Activated naive CD8-positive, alpha-beta T cell treated with anti-CD3 and anti-CD28 coated beads, Interleukin-2, amount 10 ng/mL, durations not matched to agents 7 days and 5 days (primary cell): ENCODE measurements at places on chromosomes 12 and 14. TPM values are rescaled to one million over a fixed set of nuclear protein-coding genes. Genes with fewer than 3 reads are reported as not detected.

REP15 gene
- 0.28 TPM for total RNA-seq

TMEM19 gene
- total RNA-seq: 18.5 TPM

DNA sequence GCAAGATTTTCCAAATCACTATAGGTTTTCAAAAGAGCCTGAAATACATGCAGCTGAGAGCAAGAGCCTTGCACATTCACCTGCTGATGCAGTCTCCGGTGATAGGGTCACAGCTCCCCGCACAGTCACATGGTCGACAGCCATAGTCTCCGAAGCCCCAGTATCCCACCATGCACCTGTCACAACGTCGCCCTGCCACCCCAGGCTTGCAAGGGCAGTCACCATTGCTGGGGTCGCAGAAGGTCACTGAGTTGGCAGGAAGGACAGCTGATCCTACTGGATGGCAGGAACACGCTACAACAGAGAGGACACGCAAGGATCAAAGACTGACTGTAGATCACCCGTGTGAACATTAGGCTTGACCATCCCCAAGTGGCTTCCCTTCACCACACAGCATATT lies 107.1 kb downstream of the NTN4 start:
- no peak for DNase-seq

DNA sequence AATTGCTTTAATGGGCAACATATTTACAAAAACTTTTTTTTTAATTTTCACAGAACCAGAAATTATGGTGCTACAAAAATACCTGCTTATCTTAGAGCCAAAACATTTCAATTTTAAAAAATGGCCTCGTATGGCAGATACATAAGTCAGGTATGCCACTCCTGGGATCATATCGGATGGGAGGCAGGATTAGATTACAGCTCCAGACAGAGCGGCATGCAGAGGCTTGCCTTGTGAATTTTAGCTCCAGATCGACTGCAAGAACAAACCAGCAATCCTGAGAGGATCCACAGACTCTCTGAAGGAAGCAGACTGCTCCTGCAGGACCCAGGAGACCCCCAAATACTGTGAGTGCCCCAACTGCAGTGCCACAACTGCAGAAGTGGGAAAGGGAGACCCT lies 169.3 kb upstream of the AMIGO2 start:
- no peak for DNase-seq

LRRC10 gene
- not detected for total RNA-seq

DNA sequence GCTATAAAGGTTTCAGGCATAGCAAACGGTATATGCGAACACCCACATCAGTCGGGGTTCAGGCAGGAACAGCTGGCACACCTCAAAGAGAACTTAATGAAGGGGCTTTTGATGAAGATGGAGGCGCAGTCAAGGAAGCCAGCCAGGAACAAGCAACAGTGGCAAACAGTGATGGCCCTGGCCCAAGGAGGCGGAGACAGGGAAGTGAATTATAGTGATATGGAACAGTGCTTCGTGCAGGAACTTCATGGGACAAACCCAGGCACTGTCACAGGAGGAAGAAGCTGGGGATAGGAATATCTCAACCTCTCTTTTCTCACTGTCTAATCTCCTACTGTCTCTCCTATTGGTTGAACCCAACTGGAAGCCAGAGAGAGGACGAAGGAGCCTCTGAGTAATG lies 328.3 kb downstream of the AACS start:
- no peak for DNase-seq
